Stimulated activated CD8-positive, alpha-beta memory T cell treated with anti-CD3 and anti-CD28 coated beads, Interleukin-7, amount 100 ng/mL, for 1 hour (primary cell): ENCODE measurements at places on chromosomes 11 and 22.

DNA sequence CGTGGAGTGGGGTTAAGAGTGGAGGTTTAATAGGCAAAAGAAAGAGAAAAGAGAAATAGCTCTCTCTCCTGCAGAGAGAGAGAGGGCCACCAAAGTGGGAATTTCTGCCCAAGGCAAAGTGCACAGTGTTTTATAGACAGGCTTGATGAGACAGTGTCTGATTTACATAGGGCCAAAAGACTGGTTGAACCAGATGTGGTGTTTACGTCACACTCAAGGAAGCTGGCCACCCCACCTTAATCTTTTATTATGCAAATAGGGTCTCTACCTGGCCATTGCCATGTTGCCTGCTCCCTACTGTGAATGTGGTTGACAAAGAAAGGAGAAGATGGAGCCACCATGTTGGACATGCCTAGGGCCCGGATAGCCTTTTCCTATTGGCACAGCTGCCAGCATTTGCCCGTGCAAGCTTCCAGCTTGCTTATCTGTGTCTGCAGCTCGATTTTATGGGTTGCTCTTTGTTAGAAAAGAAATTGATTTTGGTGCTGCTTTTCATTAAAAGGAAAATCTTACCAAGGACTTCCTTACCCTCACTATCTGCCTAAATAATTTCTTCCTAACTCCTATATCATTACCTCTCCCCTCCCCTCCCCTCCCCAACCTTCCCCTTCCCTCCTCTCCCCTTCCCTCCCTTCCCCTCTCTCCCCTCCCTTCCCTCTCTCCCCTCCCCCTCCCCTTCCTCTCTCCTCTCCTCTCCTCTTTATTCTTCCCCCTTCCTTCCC, 436.0 kb downstream of the NELL1 start:
- DNase-seq: no peak

GRCh38 chr11:118229274-118229847, 4.5 kb upstream of the JAML start:
- DNase-seq: no peak

DNA sequence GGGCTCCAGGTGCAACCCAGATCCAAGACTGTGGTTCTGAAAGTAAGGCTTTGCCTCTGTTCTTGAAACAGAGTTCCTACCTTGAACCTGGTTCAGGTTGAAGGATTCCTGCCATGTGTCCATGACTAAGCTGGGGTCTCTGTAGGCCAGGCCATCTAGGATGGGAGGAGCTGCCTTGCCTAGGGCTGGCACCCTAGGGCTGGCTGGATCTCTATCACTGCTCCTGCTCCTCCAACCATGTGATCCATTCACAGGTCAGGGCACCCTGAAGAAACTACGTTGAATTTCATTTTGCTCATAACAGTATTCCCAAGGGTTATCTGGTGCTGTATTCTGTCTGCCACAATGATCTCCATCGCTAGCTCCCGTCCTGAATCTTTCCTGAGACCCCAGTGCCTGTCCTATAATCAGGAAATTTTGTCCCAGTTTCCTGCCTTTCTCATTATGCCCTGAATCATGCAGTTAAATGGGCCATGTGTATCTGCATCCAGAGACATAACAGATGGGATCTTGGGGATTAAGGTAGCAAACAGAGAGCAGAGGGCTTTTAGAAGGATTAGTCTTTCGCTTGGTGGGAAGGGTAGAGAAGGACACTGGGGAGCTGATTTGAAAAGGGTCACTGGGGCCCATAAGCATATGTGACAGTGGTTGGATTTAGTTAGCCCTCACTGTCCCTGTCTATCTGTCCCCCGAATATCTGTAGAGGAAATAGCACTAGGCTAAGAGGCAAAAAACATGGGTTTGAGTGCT, 98.2 kb upstream of the MTMR2 start:
- no peak for DNase-seq

- DNase-seq: no peak
These were observed 626 bp downstream of the FLRT1 start for GRCh38 chr11:64036087-64037026.

GRCh38 chr11:85991508-85991907, 77.4 kb downstream of the PICALM start:
- DNase-seq: no peak

DNA sequence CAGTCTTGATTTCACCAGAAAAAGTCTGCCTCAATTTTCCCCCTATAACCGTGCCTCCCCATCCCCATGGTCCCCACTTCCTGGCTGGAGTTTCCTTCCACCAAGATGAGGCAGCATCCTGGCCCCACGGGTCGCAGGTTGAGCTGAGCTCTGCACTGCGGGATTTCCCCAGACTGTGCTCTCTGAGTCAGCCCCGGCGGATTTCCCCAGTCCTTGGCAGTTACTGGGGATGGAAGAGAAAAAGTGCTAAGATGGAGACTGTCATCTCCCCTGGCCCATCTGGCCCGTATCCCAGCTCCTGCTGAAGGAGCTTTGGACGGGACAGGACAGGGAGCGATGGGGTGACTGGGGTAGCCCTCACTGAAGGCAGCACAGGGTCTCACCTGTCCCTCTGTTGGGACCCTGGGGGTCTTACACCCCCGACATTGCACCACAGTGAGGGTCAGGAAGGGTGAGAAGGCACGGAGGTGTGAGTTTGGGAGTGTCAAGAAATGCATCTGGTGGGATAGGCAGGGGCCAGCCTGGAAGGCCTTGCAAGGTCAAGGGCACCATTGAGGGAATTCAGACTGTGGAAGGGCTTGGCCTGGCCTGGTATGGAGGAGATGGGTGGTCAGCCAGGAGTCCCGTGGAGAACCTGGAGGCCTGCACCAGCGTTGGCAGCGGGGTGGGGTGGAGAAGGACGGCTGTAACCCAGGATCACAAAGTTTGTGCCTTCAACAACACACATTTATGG, 36.5 kb downstream of the NADSYN1 start:
- DNase-seq: no peak

DNA sequence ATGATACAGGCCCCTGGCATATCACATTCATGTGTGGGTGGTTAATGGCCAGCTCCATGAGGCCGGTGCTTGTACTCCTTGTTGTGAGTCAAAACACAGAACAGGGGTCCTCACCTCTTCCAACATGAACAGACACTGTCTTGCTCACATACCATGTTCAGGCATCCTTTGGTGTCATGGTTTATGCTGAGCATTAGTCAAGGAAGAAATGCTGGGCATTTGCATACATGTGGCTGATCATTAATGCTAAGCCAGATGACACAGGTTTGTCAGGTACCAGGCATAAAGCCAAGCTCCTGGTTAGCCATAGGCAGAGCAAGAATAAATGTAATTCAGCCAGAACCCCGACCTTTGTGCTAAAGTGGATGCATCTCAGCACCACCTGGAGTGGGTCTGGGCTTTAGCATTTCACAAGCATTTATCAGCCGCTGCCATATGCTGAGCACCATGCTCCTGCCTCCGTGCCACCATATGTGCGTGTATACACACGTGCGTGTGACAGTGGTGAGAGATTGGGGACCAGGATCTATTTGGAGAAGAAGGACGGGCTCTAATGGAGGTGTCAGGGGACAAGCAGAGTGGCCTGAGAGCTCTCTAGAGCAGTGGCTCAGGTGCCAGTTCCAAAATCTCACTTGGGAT, 55.0 kb downstream of the MICAL2 start:
- DNase-seq: no peak

DNA sequence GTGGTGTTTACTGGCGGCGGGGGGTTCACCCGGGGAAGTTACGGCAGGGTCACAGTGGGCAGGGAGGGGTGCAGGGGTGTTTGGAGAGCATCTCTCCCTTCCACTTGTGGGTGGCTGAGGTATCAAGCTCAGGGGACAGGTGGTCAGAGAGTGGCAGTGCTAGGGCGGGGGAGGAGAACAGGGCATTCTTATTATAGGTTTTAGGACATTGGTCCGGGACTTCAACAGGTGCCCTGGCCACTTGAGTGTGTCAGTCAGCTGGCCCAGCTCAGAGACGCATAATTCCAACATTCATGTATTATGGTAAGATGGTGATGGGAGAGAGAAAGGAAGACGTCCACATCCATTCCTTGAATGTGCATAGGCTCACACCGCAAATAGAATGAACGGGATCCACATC, 101.7 kb downstream of the TEAD1 start:
- no peak for DNase-seq

DNA sequence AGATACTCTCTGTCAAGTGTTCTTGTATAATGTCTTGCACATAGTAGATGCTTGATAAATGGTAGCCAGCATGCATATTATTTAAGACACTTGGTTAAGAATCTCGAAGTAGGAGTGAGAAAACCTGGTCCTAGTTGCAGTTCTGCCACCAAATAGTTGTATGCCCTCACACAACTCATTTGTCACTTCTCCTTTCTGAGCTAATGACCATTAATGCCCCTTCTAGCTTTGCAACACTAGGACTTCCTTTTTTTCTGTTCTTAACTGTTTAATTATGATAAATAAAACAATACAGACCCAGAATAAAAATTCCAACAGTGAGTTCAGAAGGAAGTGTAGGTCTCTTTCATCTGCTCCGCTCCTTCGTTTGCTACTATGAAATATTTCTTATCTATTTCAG, 453.6 kb downstream of the TMEM135 start:
- DNase-seq: no peak

GRCh38 chr22:37726241-37726887, 29.5 kb downstream of the TRIOBP start:
- no peak for DNase-seq

DNA sequence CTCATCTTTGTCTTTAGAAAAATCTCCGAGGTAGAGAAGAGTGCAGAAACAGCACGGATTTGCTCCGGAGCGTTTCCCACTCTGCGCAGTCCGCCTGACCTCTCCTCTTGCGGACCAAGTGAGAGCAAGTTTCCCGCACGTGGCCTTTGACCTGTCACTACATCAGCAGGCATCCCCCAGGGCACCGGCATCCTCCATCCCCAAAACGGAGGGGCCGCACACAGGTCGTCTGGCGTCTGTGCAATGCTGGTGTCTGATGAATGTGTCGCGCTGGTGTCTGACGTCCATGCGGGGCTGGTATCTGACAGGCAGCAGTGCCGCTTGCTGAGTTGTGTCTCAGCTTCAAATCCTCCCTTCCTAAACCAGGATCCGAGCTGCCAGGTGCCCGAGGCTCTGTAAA, 739 bp upstream of the MRGPRE start:
- DNase-seq: no peak

- DNase-seq: no peak
These were observed 4.4 kb downstream of the NAALADL1 start for GRCh38 chr11:65053827-65054508.

- DNase-seq: no peak
These were observed at the start of gene TRIM29 for GRCh38 chr11:120137611-120138521. TSS of gene TRIM29 (minus strand) at chr11:120138113. CDS start at chr11:120138031, 82 bp downstream.

GRCh38 chr22:22993184-22993583, 77.1 kb upstream of the GNAZ start:
- DNase-seq: no peak

DNA sequence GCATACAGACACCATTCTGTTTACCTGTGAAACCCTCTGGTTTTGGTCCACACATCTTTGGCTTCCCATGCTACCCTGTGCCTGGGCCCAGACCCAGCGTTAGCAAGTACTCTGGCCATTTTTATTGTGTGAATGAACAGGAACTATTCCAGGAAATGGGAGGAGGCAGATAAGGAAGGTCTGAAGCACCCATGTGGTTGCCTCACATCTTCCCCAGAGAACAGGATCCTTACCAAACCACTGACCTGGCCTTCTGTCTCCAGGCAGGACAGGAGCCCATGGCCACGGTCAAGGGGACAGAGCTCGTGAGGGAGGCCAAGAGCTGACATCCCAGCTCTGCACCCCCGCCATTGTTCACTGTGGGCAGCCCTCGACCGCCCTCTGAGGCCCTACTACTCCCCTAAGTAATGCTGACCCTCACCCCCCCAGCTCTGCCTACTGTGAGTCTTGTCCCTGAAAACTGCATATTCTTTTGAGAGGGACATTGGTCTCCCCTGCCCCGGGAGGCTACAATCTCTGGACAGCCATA, 97.7 kb upstream of the TP53I11 start:
- DNase-seq: no peak

- no peak for DNase-seq
These were observed 41.2 kb downstream of the PARVG start for GRCh38 chr22:44221710-44222475.

- no peak for DNase-seq
These were observed 63.7 kb downstream of the MICAL2 start for GRCh38 chr11:12174128-12174476.

- DNase-seq: no peak
These were observed 9.1 kb upstream of the GLYATL1B start for GRCh38 chr11:59076876-59077571.

DNA sequence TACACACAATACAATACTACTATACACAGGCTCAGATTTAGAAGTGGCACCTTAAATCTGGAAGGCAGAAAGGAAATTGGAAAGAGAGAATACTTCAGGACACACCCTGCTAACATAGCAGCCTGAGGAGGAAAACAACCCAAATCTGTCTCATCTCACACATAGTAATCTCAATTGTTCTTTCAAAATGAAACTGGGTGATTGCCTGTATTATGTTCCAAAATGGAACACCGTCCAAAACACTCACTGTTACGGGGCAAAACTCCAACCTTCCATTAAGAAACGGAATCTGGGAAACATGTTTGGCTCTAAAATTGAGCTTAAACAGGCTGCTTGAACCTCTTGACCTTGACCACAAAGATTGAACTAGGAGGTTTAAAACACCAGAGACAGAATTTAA, 572.6 kb downstream of the OPCML start:
- DNase-seq: no peak

DNA sequence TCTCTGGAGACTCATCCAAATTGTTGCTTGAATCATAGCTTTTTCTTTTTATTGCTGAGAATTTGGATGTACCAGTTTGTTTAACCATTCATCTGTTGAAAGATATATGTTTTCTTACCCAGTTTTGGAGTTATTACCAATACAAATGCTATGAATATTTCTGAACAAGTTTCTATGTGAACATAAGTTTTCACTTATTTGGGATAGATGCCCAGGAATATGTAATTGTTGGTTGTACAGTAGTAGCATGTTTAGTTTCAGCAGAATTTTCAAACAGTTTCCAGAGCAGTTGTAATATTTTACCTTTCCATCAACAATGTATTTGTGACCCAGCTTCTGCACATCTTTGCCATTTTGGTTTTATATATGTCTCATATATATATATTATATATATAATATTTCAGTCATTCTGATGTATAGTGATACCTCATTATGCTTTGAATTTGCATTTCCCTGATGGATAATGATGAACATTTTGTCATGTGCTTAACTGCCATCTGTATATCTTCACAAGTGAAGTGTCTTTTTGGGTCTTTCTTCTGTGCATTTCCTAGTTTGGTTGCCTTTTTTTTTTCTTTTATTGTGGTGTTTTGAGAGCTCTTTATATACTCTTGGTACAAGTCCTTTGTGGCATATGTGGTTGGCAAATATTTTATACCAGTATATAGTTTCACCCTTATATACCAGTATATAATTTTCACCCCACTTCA, 118.8 kb downstream of the LUZP2 start:
- no peak for DNase-seq

- no peak for DNase-seq
These were observed 3.5 kb downstream of the PANX1 start for GRCh38 chr11:94132152-94132558.
